Upper lobe of right lung (tissue), 1 donor: ENCODE measurements at places on chromosomes 12 and 14. TPM values are rescaled to one million over a fixed set of nuclear protein-coding genes. Genes with fewer than 3 reads are reported as not detected.

- no peaks in the 10 kb centered on the region for H3K36me3 ChIP-seq
- H3K27ac ChIP-seq, result no peak overlapping the region
- no peak for DNase-seq
- H3K4me3 ChIP-seq, result no peak overlapping the region
These were observed 204.6 kb upstream of the PLXNC1 start for GRCh38 chr12:93943780-93944179.

- H3K27me3 ChIP-seq, result no peaks in the 10 kb centered on the region
- no peak for DNase-seq
- no peaks in the 10 kb centered on the region for H3K4me1 ChIP-seq
- no peak overlapping the region for H3K4me3 ChIP-seq
These were observed 87.1 kb downstream of the SCFD1 start for GRCh38 chr14:30709201-30709600.

GRCh38 chr14:76193696-76194095 lies 42.0 kb downstream of the GPATCH2L start:
- H3K4me1 ChIP-seq, result no peaks in the 10 kb centered on the region
- H3K4me3 ChIP-seq, result no peak overlapping the region
- no peak for DNase-seq

DNA sequence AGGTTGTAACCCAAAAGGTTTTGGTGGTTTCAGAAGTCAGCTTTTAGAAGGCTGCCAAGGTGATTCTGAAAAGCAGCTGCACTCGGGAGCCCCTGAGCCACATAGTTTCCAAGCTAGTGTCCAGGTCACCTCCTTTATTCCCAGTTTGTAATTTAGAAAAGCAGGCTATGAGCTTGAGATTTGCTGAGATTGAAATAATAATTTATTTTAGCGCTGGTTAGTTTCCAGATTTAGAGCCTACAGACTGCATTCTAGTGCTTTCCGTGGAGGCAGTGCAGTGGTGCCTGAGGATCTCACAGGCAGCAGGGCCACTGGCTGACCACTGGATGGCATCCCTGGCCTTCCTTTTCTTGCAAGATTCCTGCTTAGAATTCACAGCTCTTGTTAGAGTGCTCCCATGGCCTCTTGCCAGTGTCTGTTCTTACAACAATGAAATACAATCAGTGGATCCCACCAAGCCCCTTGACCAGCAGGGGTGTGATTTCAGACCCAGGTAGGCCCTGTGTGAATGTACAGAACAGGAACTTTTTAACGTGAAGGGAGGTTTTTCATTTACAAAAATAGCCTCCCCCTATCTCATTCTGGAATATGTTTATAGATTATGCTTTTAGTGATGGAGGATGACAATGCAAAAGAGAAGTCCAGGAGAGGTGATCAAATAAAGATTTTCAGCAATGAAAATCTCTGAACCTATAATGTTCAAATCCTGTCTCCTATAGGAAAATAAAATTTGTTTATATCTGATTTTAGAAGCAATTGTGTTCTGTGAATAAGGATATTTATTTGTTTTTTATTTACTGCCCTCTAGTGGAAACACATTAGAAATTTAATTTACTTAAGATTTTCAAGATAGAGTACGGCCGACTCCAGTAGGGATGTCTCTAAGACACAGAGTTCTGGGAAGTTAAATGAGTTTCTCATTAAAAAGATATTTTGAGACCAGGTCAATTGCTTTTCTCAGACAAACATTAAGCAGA lies 362.1 kb upstream of the STXBP6 start:
- no peak overlapping the region for H3K4me3 ChIP-seq
- DNase-seq, result no peak
- H3K27ac ChIP-seq, result no peak overlapping the region
- no peaks in the 10 kb centered on the region for H3K27me3 ChIP-seq
- H3K36me3 ChIP-seq, result no peaks in the 10 kb centered on the region

GRCh38 chr12:51496895-51497294 lies 72.3 kb downstream of the SLC4A8 start:
- H3K27me3 ChIP-seq, result no peaks in the 10 kb centered on the region
- no peak overlapping the region for H3K27ac ChIP-seq
- H3K4me3 ChIP-seq, result no peak overlapping the region
- H3K36me3 ChIP-seq, result no peaks in the 10 kb centered on the region
- H3K4me1 ChIP-seq, result no peaks in the 10 kb centered on the region

GRCh38 chr12:106780010-106780631 lies 5.6 kb downstream of the RIC8B start:
- H3K36me3 ChIP-seq, result peaks cover 12% of the 10 kb centered on the region
- no peaks in the 10 kb centered on the region for H3K27me3 ChIP-seq
- no peak overlapping the region for H3K4me3 ChIP-seq
- DNase-seq, result no peak
- H3K4me1 ChIP-seq, result peaks cover 11% of the 10 kb centered on the region

DNA sequence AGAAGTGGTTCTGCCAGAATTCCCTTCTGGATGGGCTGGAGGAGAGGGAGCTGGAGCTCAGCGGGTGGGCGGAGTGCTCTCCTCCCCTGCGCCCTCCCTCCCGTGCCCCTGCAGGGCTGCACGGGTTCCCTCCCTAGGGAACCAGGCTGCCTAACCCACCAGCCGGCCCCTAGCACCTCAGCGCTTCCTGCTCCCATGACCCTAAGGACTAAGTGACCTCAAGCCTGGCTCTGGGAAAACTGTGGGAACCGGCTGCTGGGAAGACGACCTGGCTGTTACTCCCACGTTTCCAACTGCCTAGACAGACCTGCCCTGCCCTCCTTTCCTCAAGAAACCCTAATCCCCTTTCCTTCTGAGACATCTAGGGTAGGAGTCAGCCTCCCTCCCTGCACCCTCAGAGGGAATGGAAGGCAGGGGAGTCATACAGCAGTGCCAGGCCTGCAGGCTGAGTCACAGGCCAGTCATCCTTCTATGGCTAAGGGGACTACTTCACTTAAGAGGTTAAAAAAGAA lies 31.5 kb downstream of the SLC6A12 start:
- H3K4me3 ChIP-seq, result no peak overlapping the region
- no peaks in the 10 kb centered on the region for H3K27me3 ChIP-seq
- peaks cover 6% of the 10 kb centered on the region for H3K4me1 ChIP-seq
- H3K36me3 ChIP-seq, result no peaks in the 10 kb centered on the region

DNA sequence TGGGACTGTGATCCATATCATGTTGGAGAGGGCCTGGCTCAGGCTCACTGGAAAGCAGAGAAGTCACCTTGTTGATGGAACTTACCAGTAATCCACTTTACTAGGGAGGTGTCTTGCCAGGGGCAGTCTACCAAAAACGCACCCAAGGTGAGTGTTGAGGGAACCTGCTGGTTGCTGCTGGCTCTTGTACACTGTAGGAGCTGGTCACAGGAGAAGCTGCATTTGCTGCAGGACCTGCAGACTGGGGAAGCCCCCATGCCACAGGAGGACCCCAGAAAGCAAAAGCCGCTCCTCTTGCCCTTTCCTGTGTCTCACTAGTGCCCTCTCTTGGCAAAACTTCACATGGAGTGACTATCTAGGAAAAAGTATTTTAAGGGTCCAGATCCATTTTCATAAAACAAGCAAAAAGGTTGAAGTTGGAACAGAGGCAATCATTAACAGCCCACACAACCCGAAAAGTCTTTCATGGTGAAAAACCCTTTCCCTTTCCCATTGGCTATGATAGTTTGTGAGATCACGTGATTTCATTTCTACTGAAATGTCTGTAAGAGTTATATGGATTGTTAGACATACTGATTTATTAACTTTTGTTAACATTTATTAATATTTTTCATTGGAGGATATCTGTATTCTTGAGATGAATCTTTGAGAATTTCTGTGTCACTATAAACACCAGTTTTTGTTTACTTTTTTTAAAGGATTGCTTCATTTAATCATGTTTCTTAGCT lies 59.2 kb downstream of the RASSF8 start:
- no peaks in the 10 kb centered on the region for H3K36me3 ChIP-seq
- H3K27ac ChIP-seq, result no peak overlapping the region
- DNase-seq, result no peak
- H3K4me3 ChIP-seq, result no peak overlapping the region
- peaks cover 9% of the 10 kb centered on the region for H3K4me1 ChIP-seq
- H3K27me3 ChIP-seq, result no peaks in the 10 kb centered on the region

DNA sequence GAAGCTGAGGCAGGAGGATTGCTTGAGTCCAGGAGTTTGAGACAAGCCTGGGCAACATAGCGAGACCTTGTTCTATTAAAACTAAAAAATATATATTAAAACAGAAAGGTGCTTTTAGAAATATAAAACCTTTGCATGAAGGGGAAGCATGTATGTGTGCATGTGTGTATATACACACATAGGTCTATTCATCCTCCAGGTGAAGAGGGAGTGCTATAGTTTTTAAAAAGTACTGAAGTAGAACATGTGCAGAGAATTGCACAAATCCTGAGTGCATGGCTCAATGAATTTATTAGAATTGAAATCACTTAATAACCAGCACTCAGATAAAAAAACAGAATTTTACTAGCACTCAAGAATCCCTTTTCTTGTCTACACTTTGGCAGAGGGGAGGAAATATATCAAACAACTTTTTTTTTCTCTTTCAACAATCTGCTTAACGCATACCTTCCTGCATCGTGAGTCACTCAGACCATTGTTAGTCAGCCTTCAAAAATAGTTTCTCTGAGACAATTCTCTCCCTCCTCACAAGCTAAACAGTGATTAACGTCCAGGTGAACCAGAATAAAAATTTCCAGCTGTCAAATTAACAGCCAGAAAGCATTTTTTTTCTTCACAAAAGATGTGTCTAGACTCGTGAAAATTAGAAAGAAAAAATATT lies 17.7 kb upstream of the NEDD1 start:
- H3K27me3 ChIP-seq, result peaks cover 4% of the 10 kb centered on the region
- no peak overlapping the region for H3K27ac ChIP-seq
- no peak for DNase-seq

GRCh38 chr12:42332301-42333285 lies 6.6 kb downstream of the PPHLN1 start:
- H3K4me3 ChIP-seq, result no peak overlapping the region
- no peak overlapping the region for H3K27ac ChIP-seq
- no peak for DNase-seq

DNA sequence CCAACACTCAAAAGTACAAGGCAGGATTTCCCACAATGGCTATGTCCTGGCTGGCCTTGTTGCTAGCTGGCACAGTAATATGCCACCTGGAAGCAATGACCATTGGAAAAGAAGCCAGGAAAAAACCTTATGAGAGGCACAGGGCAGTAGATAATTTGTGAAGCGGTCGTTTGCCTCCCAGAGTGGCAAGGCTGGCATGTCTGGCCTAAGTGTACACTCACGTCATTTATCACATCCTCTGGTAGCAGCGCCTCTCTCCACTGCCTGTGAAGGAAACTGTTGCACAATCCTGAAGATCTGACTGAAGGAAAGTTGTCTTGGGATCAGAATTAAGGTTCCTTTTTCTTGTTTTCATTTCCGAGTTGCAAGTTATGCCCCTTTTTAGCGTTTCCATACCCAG lies 408.5 kb downstream of the ZFP36L1 start:
- no peak overlapping the region for H3K4me3 ChIP-seq
- peaks cover 34% of the 10 kb centered on the region for H3K4me1 ChIP-seq
- no peaks in the 10 kb centered on the region for H3K27me3 ChIP-seq
- H3K36me3 ChIP-seq, result no peaks in the 10 kb centered on the region

GRCh38 chr12:107631715-107632114 lies 53.9 kb upstream of the PWP1 start:
- H3K4me1 ChIP-seq, result no peaks in the 10 kb centered on the region
- no peaks in the 10 kb centered on the region for H3K27me3 ChIP-seq
- DNase-seq, result no peak
- no peaks in the 10 kb centered on the region for H3K36me3 ChIP-seq
- no peak overlapping the region for H3K27ac ChIP-seq
- no peak overlapping the region for H3K4me3 ChIP-seq

- no peaks in the 10 kb centered on the region for H3K27me3 ChIP-seq
- H3K4me1 ChIP-seq, result peaks cover 51% of the 10 kb centered on the region
- peak overlapping the region; percentile 20 for H3K27ac ChIP-seq
These were observed 48.2 kb downstream of the FOXN3 start for GRCh38 chr14:89368490-89369477.

DNA sequence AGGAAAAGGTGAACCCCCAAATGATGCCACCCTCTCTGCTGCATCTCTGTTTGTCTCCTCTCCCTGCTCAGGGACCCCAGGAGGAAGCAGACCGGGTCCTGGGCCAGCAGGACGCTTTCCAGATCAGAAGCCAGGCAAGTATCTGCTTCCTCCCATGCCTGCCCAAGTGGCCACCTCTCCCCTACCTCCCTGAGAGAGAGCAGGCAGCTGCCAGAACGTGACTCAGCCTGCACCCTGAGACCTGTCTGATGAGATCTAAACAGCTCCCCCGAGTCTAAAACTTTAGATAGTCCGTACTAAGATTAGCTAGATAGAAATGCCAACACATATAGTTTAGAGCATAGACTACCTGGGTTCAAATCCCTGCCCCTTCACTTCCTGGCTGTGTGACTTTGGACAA lies 31.2 kb upstream of the OAS1 start:
- H3K4me1 ChIP-seq, result no peaks in the 10 kb centered on the region
- H3K4me3 ChIP-seq, result no peak overlapping the region
- no peak overlapping the region for H3K27ac ChIP-seq
- H3K27me3 ChIP-seq, result peaks cover 29% of the 10 kb centered on the region
- no peaks in the 10 kb centered on the region for H3K36me3 ChIP-seq

- peak overlapping the region; percentile 96 for H3K27ac ChIP-seq
- H3K36me3 ChIP-seq, result no peaks in the 10 kb centered on the region
- DNase-seq, result peak; percentile 99
- peak overlapping the region; percentile 37 for H3K4me3 ChIP-seq
- H3K4me1 ChIP-seq, result peaks cover 87% of the 10 kb centered on the region
These were observed 11.7 kb upstream of the IRF2BPL start for GRCh38 chr14:77040059-77040740.

DNA sequence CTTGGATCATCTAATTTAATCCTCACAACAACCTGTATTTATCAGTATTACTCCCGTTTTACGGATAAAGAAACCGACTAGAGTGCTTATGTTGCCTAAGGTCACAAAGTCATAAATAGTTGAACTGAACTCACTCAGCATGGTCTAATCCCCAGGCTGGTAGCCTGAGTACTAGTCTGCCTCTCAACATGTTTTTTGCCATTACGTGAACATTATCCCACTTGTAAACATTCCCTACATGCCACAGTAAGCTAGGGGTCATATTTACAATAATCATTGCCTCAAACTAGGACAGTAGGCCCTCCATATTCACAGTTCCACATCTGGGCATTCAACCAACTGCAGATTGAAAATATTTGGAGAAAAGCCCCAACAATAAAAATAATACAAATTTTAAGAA lies 12.1 kb downstream of the SNRPF start:
- DNase-seq, result no peak
- peaks cover 28% of the 10 kb centered on the region for H3K36me3 ChIP-seq
- H3K4me1 ChIP-seq, result no peaks in the 10 kb centered on the region

GRCh38 chr12:31507966-31508365 lies 83.0 kb downstream of the DENND5B start:
- no peaks in the 10 kb centered on the region for H3K36me3 ChIP-seq
- H3K27ac ChIP-seq, result no peak overlapping the region
- H3K4me1 ChIP-seq, result no peaks in the 10 kb centered on the region
- H3K4me3 ChIP-seq, result no peak overlapping the region

- H3K4me3 ChIP-seq, result no peak overlapping the region
- no peaks in the 10 kb centered on the region for H3K27me3 ChIP-seq
- no peak for DNase-seq
- no peaks in the 10 kb centered on the region for H3K36me3 ChIP-seq
These were observed 227.7 kb downstream of the SLC16A7 start for GRCh38 chr12:59823567-59823966.

GRCh38 chr12:117646520-117646919 lies 285.1 kb upstream of the NOS1 start:
- H3K4me3 ChIP-seq, result no peak overlapping the region
- no peak overlapping the region for H3K27ac ChIP-seq
- peaks cover 18% of the 10 kb centered on the region for H3K27me3 ChIP-seq
- H3K36me3 ChIP-seq, result no peaks in the 10 kb centered on the region
- H3K4me1 ChIP-seq, result no peaks in the 10 kb centered on the region

Gene SMOC1
- 1.1 TPM for total RNA-seq

Gene SERPINA9
- total RNA-seq, result not detected

Gene CDCA3
- total RNA-seq, result 1.1 TPM

Gene KLHL33
- 0.29 TPM for total RNA-seq

Gene PAPLN
- total RNA-seq, result 20.2 TPM

Gene FLRT2
- total RNA-seq, result 13.3 TPM

Gene HOXC6
- total RNA-seq, result 1.4 TPM

Gene PTPRB
- total RNA-seq, result 196 TPM

Gene RAD51B
- 11.5 TPM for total RNA-seq

Gene SRRM4
- 0.12 TPM for total RNA-seq
